ENCODE measurements at places on chromosomes 13 and 19.
A peak's percentile ranks its signal among the peaks of the same experiment; 100 is the strongest.

DNA sequence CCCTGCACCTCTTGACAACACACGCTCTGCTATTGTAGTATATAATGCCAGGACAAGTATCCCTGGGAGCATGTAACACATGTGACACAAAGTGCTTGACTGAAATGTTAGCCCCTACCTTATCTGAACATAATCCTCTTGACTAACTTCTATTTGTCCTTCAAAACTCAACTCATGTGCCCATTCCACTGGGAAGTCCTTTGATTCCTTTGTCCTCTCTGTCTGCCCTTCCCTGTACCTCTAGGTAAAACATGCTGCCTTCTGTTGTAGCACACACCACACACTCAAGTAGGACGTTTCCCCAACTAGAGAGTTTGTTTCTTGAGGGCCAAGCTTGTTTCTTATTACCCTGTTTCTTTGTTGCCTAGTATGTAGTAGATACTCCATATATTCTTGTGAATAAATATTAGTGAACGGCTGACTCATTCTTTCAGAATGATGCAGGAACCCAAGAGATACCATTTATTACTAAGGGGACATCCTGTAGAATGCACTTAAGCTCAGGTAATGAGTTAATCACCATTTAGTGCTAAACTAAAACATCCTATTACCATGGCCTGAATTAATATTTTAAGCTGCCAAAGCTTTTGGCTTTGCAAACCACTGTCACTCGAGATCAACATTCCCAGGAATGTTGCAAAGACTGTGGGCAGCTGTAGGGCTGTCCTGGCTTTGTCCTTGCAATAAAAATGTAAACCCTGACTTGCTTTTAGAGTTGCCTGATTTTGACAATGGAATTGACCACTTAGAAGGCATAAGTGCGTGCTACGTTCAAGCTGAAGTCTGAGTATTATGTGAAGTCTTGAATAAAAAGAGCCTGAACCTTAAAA is 313.4 kb downstream of the COG6 start:
- DNase-seq, result no peak

DNA sequence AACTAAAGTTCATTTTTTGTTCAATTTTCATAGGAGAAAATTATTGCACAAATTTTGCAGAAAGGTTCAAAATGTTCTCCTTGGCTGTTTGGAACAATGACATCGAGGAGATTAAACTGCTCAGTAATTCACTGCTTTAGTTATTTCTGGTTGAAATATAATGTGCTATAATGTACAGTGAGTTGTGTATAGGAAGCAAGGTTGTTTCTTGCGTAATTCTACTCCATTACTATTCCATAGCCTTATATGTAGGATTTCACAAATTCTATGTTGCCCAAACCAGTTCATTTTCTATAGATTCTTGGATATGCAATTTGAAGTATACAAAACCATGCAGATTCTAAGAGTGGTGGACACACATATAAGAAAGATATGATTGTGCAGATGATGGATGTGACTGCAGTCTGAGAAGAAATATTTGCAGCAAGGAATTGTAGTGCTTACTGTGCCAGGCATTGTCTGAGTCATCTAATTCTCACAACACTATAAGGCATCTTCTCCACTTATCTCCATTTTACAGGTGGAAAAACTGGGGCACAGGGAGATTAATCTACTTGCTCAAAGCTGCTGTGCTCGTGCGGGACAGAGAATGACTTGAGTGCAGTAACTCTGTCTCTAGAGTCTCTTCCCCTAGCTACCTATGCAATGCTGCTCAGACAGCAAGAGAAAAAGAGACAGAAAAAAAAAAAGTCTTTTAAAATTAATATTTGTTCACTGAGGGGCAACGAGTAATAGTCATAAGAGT is 515.5 kb downstream of the MYO16 start:
- no peak for DNase-seq

GRCh38 chr13:45695198-45695730 is 6.9 kb upstream of the CBY2 start:
- DNase-seq, result no peak

GRCh38 chr13:78520425-78520824 is 82.9 kb downstream of the POU4F1 start:
- DNase-seq, result no peak

- DNase-seq, result no peak
These were observed at the start of gene CD37 for GRCh38 chr19:49335071-49335783. CD37 (plus strand) TSS chr19:49335406; CDS start chr19:49335541, 135 bp downstream.

GRCh38 chr13:24916464-24916863 is 152.5 kb downstream of the RNF17 start:
- no peak for DNase-seq

DNA sequence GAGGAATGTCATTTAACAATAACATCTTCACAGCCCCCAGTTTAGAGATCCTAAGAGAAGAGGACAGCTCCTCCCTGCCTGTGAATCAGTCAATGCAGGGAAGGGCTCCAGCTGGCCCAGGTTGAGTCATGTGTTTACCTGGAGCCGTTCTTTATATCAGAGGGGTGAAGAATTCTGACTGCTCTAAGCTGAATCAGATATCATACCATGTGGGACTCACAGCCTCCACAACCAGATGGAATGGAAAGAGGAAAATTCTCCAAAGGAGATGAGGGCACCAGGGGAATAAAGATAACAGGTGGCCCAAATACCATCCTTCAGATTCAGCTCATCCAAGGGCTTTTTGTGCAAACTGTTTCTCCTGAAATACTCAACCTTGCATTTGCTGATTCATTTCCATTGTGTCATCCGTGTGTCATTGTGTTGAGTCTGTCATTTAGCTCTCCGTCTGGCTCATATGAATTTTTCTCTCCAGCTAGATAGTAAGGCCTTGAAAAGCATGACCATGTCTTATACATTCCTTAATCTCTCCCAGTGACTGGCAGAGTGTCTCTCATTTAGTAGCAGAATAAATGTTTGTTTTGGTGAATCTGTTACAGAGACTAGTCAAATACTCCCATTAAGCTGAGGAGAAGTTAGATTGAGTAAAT is 217.9 kb downstream of the RFC3 start:
- no peak for DNase-seq

DNA sequence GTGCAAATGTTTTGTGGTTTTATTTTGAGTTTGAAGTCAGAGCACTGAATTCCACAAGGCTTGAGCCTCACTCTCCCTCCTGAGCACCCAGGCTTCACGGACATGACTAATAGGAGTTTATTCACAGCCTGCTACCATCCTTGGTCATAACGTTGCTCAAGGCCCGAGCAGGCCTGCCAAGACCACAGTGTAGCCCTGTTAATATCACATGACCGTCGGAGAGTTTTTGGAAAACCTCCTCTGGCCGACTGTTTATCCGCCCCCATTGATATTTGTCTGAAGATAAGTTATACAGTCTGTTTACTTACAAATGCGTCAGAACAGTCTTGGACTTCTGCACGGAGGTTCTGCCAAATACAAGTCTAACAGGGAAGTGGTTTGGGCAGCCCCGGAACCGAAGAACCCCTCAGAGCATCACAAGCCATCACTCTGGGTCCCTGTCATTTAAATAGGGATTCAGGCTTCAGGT is 89.9 kb downstream of the COL4A2 start:
- DNase-seq, result no peak

DNA sequence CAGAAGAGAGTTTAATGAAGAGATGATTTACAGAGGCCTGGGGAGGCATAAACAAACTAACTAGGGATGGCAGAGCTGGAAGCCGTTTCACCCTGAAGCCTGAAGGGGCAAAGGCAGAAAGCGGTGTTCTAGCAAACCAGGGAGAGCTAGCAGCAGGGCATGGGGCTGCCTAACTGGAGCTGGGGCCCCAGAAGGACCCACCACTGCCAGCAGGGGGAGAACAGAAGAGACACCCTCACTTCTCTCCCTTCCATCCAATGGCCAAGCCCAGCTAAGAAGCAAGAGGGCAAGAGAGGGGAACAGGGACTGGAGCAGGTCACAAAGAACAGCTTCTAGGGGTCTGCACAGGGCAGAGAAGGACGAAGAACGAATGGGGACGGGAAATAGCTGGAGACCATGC is 195.5 kb downstream of the KATNAL1 start:
- DNase-seq, result no peak

DNA sequence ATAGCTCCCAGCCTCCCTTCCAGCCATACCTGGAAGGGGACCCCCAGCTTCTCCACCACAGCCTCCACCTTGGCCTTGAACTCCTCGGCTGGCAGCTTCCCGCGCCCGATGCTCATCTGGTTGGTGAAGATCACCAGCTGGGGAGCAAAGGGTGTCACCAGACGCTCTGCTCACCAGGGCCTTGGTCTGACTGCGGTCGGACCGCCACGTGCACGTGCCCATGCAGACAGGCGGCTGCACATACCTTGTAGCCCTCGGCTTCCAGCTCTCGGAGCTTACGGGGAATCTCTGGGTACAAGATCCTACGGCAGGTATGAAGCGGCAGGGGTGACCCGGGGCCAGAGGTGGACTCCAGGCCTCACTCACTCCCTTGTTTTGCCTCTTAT is 3.4 kb downstream of the PNKP start:
- DNase-seq, result no peak

GRCh38 chr13:35457258-35457657 is 19.2 kb downstream of the MAB21L1 start:
- DNase-seq, result no peak

GRCh38 chr13:66665991-66666390 is 564.1 kb downstream of the PCDH9 start:
- no peak for DNase-seq

- DNase-seq, result no peak
These were observed 2.4 kb downstream of the KANK2 start for GRCh38 chr19:11194656-11195558.

- DNase-seq, result no peak
These were observed 296.8 kb upstream of the SGCG start for GRCh38 chr13:22883956-22884355.

GRCh38 chr19:7997809-7998480 is 7.5 kb downstream of the ELAVL1 start:
- no peak for DNase-seq

GRCh38 chr19:3499738-3500428 is 591 bp downstream of the DOHH start:
- DNase-seq, result no peak

DNA sequence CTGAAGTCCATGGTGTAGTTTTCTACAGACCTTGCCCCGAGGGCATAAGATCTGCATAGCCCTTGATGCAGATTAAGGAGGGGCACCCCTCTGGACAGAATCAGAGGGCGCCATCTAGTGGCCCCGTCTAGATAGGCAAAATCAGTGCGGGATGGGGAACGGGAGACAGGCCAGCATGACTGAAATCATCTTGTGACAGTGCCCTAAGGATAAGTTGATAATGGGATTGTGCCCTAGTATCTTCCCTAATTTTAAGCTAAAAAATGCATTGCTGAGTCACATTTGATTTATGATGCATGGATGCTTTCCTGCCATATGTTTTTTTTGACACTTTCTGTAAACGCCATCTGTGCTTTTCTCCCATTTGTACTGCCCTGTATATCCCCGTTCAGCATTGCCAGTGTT is 19.0 kb upstream of the GPI start:
- no peak for DNase-seq

GRCh38 chr13:42116225-42116624 is 67.8 kb downstream of the DGKH start:
- no peak for DNase-seq

- DNase-seq, result peak; percentile 91
These were observed 4.1 kb upstream of the EMP3 start for GRCh38 chr19:48321372-48321621.

- no peak for DNase-seq
These were observed 6.8 kb downstream of the ZNF526 start for GRCh38 chr19:42226886-42227285.

GRCh38 chr13:41284512-41285288 is 21.3 kb upstream of the MTRF1 start:
- no peak for DNase-seq

GRCh38 chr13:51341791-51342190 is 2.3 kb downstream of the SERPINE3 start:
- DNase-seq, result no peak

GRCh38 chr13:45859705-45860104 is 8.2 kb upstream of the SIAH3 start:
- no peak for DNase-seq

- no peak for DNase-seq
These were observed 170.5 kb downstream of the SHISA2 start for GRCh38 chr13:25881136-25881926.

DNA sequence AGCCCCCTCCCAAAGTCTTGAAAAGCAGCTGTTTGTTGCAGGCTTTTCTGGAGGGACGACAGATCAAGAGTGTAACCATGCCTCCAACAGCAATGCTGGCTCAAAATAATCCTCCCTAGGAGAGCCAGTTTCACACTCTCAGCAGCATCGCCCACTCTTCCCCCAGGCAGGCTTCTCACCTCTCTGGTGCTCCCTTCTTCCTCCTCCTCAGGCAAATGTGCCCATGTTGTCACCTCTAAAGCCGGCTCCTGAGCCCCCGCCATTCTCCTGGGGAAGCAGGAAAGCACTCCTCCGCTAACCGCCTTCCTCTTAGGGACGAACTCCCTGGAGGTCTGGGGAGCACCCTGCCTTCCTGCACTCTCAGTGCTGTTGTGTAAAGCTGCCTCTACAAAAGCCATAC is 98.9 kb upstream of the SGCG start:
- DNase-seq, result no peak

- peak; percentile 46 for DNase-seq
These were observed 30.2 kb upstream of the EVI5L start for GRCh38 chr19:7799640-7800355.

- no peak for DNase-seq
These were observed 182.8 kb downstream of the MAB21L1 start for GRCh38 chr13:35293579-35294226.

GRCh38 chr19:19276851-19277250 is 3.8 kb upstream of the TM6SF2 start:
- no peak for DNase-seq

GRCh38 chr13:101977475-101977874 is 424.4 kb downstream of the FGF14 start:
- no peak for DNase-seq

- DNase-seq, result no peak
These were observed 12.0 kb upstream of the CEACAM21 start for GRCh38 chr19:41563854-41564514.

DNA sequence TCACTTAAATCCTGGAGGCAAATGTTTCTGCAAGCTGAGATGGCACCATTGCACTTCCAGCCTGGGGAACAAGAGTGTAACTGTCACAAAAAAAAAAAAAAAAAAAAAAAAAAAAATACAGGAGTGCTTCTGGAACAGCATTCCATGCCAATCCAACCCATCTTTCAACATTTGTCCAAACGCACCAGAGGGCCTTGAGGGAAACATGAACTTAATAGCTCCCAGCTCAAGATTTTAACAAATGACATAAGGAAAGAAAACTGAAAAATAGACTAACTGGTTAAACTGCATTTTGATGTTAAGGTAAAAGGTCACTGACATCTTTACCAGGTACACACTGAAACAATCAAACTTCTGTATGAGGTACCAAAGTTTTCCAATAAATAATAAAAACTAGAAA is 47.7 kb upstream of the ZNF83 start:
- no peak for DNase-seq

DNA sequence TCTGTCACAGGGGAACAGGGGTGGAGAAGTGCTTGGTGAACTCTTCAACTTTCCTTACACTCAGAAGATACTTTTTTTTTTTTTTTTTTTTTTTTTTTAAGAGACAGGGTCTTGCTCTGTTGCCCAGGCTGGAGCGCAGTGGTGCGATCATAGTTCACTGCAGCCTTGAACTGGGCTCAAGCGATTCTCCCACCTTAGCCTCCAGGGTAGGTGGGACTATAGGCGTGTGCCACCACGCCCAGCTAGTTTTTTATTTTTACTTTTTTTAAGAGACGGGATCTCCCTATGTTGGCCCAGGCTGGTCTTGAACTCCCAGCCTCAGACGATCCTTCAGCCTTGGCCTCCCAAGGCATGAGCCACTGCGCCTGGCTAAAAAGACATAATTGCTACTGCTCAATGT is 11.5 kb downstream of the CEBPG start:
- no peak for DNase-seq
